ENCODE measurements at places on chromosomes 5 and 9.

- DNase-seq, result no peak
Measured at GRCh38 chr5:125112196-125112595, 365.8 kb upstream of the ZNF608 start.

DNA sequence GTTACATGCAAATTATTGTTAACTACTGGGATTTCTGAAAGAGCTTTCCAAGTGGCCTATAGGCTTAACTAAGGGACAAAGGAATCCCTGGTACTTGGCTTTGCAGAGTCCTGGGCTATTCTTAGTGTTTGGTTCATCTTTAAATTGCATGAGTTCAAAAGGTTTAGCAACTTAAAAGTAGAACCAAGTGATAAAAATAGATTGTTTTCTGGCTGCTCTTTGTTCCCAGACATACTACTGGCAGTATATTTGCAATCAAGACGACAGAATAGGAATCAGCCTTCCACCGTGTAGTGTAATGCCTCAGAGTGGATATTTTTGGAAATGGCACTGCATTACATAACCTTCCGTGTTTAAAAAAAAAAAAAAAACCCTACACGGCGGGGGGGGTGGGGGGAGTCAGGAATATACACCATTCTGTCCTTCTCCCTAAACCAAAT lies 1.0 kb downstream of the NREP start:
- no peak for DNase-seq

DNA sequence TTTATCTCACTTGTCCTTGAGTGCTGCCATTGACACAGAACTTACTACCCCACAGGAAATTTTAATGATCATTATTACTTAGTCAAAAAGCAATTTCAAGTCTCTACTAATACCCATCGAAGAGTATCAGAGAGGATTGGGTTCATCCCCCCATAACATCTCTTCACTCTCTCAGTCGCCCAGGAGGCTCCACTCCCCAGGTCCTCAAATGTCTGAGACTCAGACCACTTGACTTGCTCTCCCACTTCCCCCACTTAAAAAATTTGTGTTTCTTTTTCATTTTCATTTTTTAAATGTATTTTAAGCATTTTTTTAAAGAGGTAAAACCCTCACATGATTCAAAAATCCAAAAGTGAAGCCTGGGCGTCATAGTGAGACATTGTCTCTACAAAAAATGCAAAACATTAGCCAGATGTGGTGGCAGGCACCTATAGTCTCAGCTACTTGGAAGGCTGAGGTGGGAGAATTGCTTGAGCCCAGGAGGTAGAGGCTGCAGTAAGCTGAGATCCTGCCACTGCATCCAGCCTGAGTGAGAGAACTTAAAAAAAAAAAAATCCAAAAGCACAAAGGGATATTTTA lies 56.8 kb upstream of the TRAF1 start:
- no peak for DNase-seq

- no peak for DNase-seq
Measured at GRCh38 chr9:108017671-108018070, 528.1 kb upstream of the KLF4 start.

- DNase-seq, result no peak
Measured at GRCh38 chr5:81017320-81017719, 57.2 kb downstream of the RASGRF2 start.

DNA sequence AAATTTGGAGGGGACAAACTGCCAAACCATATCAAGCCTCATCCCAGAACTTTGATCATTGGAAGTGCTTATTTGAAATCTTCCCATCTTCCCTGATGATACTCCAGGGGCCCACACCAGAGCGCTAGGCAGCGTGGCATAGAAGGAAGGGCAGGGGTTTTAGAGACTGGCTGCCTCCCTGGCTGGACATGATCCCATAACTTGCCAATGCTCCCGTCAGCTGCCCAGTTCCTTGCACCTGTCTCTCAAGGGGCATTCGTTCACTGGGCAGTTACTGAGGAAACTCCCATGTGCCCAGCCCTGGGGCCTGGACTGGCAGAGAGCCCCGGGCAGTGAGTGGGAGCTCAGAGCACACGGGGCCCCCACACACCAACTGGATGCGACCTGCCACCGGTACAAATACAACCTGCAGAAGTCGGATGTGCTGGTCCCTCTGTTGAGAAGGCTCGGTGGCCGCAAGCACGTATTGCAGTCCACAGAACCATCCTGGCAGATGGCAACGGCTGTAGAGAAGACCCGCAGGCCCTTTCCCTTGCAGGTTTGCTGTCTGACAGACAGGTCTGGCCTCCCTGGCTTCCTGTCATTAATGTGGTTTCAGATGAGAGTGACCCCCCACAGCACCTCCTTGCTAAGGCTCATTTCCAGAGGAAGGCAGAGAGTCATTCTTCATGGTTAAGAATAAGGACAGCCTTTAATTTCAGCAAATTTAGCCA lies 122.4 kb downstream of the MVB12B start:
- DNase-seq, result no peak

DNA sequence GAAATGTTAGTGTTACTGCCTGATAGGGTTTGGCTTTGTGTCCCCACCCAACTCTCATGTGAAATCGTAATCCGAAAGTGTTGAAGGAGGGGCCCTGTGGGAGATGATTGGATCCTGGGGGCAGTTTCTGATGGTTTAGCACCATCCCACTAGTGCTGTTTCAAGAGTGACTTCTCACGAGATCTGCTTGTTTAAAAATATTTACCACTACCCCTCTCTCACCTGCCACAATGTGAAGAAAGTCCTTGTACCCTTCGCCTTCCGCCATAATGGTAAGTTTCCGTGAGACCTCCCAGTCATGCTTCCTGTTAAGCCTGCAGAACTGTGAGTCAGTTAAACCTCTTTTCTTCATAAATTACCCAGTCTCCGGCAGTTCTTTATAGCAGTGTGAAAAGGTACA lies 2.6 kb upstream of the RFX3 start:
- DNase-seq, result no peak

DNA sequence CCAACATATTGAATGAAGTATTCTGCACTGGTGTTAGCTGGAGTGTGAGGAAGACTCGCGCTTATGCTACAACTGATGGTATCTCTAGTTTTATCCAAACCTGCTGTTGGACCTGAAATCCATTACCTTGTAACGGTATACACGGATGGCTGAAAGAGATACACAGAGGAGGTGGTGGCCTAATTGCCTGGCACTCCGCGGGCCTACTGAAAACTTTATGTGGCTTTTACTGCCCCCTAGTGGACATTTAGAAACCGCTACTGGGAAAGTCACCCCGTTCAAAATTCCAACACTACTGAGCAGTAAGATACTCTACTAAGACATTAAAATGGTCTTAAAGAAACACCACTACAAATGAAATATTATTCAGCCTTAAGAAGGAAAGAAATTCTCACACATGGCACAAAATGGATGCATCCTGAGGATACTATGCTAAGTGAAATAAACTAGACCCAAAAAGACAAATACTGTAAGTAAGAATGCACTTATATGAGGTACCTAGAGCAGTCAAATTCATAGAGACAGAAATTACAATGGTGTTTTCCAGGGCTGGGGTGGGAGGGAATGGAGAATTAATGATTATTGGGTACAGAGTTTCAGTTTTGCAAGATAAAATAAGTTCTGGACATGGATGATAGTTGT lies 100.4 kb downstream of the TTLL11 start:
- peak; percentile 66 for DNase-seq

- DNase-seq, result no peak
Measured at GRCh38 chr9:61673664-61674381, 484.0 kb downstream of the SPATA31A7 start.

- no peak for DNase-seq
Measured at GRCh38 chr9:123431581-123431980, 75.6 kb downstream of the CRB2 start.

GRCh38 chr9:74172874-74173273 lies 324.3 kb upstream of the RORB start:
- no peak for DNase-seq

- no peak for DNase-seq
Measured at GRCh38 chr9:72431036-72431435, 66.0 kb upstream of the ZFAND5 start.

DNA sequence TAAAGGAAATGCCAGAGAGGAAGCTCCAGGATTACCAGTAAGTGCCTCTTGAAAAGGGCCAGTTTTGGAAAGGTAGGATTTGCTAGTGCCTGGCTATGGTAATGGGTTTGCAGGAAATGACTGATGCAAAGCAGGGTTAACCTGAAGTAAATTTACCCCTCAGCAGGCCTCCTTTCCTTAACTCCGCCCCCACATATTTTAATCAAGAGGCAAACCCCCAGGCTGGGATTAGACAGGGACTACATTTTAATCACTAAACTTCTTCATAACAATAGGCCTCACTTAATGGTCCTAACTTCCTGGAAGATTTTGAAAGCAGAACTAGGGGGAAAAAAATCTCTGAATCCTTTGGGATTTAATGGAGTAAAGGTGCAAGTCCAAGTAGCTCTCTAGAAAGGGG lies 10.2 kb upstream of the SLC1A3 start:
- no peak for DNase-seq

DNA sequence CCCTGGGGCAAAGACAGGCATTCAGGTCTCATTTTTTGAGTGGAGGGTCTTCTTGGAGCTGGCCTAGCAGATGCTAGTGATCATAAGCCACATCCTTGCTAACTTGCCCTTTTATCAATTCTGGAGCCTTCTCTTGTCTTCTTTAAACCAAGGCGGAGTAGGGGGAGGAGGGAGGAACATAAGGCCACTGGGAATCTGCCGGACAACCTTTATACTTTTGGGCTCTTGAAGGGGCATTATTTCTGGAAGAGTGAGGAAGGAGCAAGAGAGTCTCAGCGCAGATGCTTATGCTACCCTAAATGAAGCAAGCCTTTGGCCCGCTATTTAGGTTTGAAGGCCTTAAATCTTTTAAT lies 2.0 kb downstream of the TMEFF1 start:
- DNase-seq, result no peak

- DNase-seq, result no peak
Measured at GRCh38 chr5:172114875-172115422, 73.1 kb downstream of the STK10 start.

GRCh38 chr5:1728846-1729245 lies 70.8 kb downstream of the MRPL36 start:
- DNase-seq, result no peak

DNA sequence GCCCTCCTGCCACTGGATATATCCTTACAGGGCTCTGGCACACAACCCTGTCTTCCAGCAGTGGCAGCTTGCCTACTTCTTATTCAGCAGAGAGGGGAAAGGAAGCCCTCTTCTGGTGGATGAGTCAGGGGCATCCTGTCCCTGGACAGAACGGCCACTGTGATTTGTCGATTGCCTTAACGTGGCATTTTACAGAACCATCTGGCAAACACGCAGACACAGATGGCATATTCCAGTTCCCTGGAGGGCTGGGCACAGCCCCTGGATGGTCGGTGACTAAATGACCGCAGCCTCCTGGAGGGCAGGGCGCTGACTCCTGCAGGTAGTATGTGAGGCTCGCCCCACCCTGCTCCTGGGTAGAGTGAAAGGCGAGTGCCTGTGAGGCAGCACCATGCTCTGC lies 62.1 kb downstream of the DCP2 start:
- DNase-seq, result no peak

DNA sequence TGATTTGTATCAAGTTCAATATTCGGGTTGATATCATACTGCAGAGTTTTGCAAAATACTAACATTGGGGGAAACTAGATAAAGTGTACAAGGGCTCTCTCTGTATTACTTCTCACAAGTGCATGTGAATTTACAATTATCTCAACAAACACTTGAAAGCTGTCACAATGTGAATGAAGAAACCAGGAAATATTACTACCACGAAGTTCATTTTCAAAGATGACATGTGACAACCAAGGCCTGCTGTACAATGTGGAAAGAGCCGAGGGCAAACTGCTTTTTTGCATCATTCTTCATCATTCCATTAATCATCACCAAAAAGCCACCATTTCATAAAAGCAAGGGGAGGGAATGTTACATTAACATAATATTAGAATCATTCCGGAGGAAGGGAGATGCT lies 310.0 kb downstream of the GLIS3 start:
- no peak for DNase-seq

DNA sequence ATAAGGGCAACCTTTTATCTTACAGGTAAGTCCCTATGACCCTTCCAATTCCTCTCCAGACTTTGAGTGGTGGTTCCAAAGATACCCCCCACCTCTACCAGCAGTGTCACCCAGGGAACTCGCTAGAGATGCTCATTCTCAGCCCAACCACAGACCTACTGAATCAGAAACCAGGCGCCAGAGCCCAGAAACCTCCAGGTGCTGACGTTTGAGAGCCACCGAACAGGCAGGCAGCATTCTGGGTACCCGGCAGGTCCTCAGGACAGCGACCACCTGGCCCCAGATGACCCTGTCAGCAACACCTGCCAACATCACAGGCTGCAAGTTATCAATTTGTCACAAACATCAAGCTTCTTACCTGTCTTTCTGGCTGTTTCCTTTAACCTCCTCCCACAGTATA lies 19.5 kb downstream of the RAPGEF1 start:
- no peak for DNase-seq

- DNase-seq, result no peak
Measured at GRCh38 chr9:123422635-123423310, 66.8 kb downstream of the CRB2 start.

DNA sequence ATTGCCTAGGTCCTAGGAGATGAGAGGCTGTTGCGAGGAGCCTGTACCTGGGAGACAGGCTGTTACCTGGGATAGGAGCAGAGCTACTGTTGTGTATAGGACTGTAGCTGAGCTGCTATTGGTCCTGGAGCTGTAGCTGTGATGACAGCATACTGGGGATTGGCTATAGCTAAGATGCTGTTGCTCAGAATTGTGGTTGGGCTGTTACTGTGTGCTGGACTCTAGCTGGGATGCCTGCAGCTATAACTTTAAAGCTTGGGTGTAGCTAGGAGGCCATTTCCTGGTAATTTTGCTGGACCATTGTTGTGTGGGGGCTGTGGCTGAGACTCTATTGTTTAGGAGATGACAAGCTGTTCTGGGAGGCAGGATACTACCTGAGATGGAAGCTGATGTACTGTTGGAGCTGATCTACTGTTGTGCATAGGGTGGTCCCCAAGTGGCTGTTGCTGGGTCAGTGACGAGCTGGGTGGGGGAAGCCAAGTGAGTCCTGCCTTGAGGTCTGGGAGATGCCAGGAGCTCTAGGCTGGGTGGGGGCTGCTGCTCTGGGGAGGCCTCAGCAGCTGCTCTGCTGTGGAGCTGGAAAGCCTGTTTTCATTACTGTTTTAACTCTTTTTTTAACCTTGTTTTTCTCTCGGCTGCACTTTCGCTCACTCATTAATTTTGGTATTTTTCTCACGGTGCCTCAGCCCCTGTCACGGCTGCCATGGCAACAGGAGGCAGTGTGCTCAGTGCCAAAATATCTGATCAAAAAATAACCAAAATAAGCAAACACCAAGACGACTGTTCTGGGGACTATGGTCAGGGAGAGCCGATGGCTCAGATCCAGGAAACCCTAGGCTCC lies 3.0 kb upstream of the PCDH1 start:
- DNase-seq, result no peak

All from amniotic stem cell (primary cell).